ENCODE measurements at places on chromosomes 4 and X.

GRCh38 chrX:76148753-76149152 lies 24.1 kb upstream of the PBDC1 start:
- no peak for ATAC-seq

DNA sequence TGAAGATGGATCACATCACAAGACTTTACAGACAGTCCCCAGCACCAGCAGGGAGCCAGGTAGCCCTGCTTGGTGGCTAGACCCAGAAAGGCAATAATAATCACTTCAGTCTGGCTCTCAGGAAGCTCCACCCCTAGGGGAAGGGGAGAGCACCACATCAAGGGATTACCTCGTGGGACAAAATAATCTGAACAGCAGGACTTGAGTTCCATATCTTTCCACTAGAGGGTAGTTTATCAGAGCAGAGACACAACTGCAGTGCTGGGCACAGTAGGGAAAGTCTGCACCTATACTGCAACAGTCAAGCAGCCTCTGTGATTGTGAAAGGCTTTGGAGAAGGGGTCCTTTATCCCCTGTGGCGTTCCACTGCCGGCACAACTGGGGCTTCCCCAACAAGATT lies 547.0 kb upstream of the POU3F4 start:
- ATAC-seq = no peak

DNA sequence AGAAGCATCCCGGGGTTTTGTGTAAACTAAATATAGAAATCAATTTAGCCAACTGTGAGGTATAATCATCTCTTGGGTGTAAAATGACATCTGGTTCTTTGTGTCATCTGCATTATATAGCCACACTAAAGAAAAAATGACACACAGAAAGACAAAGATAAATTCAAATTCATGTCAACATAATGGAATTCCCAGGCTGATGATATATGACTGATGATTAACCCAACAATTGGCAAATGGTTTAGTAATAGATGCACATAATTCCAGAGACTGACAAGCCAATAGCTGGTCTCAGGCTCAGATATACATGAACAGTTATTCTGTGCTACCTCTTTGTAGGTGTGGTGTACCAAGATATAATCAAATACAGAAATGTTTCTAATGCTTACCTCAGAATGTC lies 375.4 kb upstream of the PITX2 start:
- ATAC-seq = no peak

DNA sequence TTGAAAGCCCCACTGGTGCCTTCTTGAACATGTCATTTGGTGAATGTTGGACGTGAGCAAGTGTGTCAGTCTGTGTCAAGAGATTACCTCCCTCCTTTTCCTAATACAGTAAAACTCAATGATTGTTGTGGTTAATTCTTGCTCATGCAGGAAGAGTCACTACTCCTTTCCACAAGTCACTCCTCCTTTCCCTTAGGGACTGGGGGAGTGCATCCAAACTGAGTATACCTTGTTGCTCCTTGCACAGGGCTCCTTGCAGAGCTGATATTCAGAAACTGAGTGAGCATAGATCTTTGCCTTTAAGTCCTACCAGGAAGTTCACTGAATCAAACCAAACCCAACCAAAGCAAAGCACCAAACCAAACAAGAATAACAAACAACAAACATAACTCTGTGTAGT lies 63.9 kb downstream of the GPR50 start:
- ATAC-seq = no peak

- no peak for ATAC-seq
These were observed 108.3 kb upstream of the SLC34A2 start for GRCh38 chr4:25547343-25547742.

DNA sequence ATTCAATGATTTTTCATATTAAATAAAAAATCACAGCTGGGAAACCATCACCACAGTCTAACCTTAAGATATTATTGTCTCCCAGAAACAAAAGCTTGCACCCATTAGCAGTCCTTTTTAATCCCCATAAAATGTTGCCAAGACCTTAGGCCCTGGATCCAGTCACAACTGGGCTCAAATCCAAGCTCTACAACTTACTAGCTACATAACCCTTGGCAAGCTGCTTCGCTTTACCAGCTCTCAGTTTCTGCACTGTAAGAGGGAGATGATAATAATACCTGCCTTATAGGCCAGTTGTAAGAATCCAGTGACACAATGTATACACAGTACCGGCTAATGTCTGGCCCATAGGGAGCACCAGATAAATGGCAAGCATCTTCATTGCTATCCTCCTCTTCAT lies 400.9 kb upstream of the FGF13 start:
- ATAC-seq = no peak

DNA sequence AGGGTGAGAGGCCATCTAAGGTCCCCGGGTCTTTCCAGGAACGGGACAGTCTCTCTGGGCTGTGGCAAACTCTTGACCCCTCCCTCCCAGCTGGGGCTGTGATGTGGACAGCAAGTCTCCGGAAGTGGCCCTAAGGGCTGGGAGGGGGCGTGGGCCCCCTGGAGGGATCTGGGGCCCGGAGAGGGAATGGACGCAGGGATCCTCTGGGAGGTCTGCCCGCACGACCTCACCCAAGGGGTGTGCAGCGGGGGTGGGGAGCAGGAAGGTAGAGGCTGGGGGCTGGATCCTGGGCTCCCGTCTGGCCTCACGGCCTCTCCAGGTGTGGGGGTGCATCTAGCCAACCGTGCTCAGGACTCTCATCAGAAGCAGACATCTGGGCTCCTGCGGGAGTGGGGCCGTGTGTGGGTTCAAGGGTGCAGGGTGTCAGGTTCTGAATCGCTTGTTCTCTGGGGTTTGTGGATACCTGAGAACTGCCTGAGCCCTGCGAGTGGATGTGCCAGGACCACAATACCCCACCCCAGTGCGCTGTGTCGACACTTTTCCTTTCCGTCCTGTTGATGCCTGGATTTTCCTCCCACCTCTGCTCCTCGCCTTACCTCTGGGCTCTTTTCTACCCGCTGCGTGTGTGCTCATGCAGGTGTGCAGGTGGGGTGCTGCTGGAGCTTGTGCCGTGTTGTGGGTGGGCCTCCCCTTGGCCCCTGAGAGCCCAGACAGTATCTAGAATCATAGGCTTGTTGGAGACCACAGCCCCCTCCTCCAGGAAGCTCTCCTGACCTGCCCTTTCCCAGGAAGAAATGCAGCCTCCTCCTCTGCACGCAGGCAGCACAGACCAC lies 915 bp downstream of the CPZ start:
- ATAC-seq = no peak

- no peak for ATAC-seq
These were observed 362.3 kb upstream of the EPHA5 start for GRCh38 chr4:66032571-66032970.

DNA sequence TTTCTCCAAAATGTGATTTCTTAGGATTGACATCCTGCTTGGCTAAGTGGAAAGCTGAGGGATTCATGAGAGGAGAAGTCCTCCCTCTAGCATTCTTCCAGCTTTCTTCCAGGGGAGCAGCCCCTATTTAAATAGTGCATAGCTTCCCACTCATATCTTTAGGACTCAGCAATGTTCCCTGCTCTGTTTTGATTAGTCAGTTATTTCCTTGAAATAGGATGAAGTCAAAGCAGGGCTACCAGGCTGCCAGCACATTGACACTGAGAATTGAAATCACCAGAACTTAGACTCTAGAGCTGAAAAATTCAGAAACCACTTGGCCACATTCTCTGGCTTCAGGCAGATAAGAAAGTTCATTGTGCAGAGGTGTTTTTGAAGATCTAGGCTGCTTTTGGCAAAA lies 74.7 kb upstream of the SMAD1 start:
- ATAC-seq = no peak

DNA sequence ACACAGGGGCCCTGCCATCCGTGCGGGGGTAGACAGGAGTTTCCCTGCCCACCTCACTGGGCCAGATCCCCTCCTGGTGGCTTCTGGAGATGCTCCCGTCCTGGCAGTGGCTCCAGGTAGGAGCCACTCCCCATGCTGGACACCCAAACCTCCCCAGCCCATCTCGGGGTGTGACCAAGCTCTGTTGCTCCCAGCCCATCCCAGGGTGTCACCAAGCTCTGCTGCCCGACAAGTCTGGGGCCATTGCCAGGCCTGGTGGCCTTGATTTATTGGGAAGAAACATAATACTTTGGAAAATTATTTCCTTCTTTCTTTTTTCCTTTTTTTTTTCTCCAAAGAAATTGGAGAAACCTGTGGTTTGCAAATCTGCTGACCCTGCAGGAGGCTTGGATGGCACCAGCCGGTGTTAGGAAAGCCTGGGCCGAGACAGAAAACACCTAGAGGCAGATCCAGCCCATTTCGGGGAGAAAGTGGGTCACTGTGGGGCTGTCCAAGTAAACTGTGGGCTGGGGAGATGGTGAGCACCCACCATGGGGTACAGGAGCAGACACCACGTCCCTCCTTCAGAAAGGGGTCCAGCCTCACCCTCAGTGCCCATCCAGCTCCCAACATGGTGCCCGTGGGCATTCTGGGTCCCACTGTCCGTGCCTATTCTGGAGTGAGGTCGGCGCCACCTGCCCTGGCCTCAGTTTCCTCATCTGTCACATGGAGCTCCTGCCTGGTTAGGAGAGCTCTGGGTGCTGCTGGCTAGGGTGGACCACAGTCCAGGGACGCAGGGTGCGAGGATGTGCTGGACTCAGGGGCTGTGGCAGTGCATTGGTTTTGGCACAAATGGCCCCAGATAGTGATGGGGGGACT lies 59.4 kb upstream of the ADRA2C start:
- no peak for ATAC-seq

DNA sequence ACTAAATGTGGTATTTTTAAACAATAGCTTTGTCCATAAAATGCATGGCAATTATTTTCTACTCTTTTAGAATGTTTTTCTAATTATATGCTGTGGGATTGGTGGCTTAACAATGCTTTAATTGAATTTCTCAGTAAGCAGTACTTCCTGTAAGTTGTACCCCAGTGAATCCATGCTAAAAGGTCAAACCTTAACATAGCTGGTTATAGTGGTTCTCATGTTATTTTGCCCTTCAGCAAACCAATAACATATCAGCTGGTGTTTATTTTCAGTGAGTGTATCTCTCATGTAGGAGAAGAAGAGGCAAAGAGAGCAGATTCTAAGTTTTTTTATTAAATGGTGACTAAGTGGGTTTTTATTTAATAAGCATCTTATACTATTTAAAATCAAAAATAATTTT lies 41.5 kb downstream of the BTC start:
- no peak for ATAC-seq

DNA sequence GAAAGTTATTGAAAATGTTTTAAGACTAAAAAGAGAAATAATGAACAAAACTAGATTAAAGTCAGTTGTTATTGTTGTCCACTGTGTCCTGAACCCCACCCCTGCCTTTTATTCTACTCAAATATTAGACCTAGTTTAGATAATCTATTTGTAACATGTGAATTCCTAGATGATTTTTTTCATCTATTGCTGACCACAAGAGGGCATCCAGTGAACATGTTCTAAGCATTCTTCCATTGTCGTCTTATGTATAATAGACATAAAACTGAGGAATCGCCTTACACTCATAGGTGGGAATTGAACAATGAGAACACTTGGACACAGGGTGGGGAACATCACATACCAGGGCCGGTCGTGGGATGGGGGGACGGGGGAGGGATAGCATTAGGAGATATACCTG lies 36.4 kb upstream of the HPRT1 start:
- ATAC-seq = no peak

DNA sequence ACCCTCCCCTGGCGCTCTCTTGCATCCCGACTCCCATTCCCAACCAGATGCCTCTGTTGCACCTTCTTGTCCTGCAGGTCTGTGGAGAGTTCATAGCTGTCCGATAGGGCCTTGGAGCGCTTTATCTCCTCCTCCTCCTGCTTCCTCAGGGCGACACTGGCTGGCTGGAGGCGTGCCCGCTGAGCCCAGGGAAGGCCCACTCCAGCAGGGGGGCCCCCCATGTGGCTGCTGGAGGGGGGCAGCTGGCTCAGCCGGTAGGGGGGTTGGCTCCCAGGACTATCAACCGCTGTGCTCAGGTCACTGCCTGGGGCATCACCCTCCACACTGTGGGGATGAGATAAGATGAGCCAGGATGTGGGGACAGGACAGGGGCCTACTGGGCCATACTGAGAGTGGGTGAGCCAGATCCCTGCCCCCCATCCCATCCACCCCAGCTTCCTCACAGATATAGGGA lies 25.6 kb downstream of the IQSEC2 start:
- ATAC-seq = no peak

DNA sequence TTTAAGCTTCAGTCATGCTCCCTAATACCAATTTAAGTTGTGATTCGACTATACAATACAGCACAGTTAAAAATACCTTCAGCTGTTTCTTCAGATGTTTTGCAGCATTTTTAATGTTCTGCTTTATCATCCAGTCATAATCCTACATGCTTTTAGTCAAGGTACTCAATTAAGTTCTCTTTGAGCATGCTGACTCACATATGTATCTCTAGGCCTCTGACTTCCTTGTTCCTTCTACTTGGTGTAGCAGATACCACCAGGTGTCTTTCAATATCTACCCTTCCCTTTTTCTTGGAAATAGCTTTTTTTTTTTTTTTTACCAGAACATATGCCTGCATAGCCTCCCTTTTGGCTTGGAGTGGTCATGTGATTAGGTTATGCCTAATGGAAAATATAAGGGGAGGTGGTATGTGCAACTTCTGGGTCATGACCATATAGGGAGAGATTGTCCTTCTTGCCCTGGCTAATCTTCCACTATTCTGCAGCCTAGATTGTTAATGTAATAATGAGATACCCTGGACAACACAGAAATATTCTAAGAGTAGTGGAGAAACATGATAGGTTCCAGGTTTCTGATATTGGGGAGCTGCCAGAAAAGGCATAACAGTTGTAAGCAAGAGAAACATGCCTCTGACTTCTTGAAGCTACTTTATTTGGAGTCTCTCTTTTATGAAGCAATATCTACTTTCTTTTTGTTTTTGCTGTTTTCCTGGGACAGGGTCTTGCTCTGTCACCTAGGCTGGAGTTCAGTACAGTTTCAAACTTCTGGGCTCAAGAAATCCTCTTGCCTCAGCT lies 737.2 kb upstream of the SLIT2 start:
- ATAC-seq = no peak

- ATAC-seq = no peak
These were observed 165.0 kb downstream of the FHIP1A start for GRCh38 chr4:151573945-151574344.

Measured in gastroesophageal sphincter (tissue), 4 donors.